ENCODE measurements at places on chromosomes 5 and 9.

DNA sequence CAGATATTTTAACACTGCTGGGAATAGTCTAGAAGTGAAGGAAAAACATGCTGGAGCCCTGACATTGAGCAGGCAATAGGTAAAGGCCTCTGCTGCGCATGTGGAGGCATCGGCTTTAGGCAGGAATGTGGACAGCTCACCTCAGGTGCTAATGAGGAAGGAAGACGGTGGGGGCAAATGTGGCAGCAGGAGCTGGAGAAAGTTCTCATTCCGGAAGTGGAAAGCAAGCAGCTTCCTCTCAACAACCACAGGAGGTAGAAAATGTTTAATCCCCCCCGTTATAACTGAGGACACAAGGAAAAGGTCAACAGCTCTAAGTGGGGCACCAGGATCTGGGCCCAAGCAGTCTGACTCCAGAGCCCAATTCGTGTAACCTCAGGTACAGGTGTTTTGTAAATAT lies 7.6 kb upstream of the RPS14 start:
- DNase-seq: no peak

GRCh38 chr5:106140101-106140500 lies 1530.6 kb downstream of the EFNA5 start:
- DNase-seq: no peak

DNA sequence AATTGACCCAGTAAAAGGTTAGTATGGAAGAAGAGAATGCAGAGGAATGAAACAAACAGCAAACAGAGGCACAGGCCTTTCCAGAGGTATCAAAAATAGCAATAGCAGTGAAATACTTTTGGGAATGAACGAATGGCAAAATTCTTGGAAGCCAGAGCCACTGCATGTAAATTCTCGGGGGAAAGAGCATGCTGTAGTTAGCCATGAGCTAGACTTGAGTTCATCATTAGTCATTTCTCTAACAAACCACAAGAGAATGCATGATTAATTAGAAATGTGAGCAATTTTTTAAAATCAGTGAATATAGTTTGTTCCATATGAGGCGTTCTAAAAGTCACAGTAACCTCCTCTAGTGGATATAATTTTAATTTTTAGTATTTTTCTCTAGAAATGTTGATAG lies 170.3 kb upstream of the PRR16 start:
- peak; percentile 2 for DNase-seq

DNA sequence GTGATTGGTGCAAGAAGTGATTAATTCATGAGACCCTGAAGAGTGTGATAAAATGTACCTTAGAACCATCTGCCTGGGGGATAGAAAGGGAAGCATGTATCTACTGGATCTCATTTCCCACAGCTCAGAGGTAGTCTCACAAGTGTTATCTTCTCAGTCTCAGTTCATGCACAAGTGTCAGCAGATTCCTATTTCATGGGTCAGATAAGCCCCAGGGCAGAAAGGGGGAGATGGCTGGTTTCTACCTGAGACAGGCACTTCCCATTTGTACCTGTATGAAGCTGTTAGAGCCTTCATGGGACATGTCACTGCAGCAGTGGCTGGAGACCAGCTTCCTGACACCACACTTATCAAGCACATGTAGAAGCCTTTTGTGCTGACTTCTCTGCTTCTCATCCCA lies 45.6 kb upstream of the SMIM15 start:
- DNase-seq: no peak

DNA sequence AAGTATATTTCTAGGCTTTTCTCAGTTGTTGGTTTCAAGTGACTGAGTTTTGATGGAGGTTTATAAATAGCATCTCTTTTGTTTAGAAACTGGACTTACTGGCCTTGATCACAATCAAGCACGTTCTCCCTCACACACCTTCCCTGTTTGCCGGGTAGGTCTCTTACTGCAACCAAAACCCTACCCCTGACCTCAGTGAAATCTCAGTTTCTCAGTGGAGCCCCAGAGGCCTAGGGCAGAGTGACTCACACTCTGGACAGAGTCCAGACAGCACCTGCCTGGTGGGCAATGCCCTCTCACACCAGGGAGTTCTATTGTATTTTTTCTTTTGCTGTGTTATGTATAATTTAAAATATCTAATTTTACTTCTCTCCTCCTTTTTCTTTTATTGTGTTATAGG lies 48.4 kb upstream of the EPB41L4B start:
- no peak for DNase-seq

DNA sequence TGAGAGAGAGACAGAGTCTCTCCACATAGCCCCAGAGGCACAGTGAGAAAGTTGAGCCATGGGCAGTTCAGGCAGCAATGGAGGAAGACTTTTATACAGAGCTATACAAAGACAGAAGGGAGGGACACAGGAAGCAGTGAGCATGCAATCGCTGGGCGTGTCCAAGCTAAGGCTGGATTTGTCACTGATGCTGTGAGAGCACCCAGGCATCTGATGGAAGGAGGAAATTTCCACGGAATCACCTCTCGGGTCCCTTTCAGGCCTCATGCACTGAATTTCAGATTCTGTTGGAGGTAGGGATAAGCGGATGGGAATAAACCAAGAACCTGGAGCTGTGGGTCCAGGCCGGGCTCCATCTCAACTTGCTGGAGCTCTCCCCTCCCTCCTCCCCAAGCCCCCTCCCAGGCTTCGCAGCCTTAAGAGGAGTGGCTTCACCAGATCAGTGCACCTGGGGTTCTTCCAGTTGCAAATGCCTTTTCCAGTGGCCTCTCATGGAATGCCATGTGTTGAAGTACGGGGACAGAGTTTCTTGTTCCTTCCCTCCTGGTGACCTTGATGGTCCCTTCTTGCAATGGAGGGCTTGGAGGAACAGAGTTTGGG lies 114.8 kb upstream of the ALDH1B1 start:
- DNase-seq: no peak

DNA sequence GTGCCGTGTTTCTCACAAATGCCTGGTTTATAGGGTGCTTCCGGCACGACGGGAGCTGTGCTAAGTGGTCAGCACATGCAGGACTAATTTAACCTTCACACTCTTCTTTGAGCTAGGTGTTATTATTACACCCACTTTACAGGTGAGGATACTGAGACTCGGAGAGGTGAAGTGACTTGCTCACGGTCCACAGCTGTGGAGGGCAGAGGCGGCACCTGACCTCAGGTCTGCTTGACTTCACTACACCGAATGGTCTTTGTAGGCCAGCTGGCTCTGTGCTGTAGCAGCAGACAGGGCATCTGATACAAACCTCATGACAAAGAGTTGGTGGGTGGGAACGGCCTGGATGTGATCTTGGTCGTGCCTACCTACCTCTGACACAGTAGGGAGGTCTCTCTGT lies 102.0 kb upstream of the BOD1 start:
- DNase-seq: no peak

GRCh38 chr9:82128011-82128696 lies 139.6 kb downstream of the SPATA31D1 start:
- no peak for DNase-seq

DNA sequence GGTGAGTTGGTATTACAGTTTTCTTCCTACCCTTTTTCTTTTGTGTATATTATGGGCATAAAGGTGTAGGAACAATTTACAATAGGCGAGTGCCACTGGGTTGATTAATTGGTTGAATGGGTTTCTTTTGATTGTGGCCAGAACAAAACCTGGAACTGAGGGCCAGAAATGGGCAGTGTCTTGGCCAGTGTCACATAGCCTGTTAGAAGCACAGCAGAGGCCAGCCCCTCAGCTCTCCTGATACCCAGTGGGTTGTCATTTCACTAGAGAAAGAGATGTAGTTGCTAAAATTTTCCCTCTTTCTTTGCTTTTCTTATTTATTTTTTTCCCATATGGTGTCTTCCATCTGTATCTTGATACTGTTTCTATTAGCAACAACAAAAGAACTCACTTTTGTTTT lies 38.8 kb upstream of the SEMA6A start:
- DNase-seq: no peak

DNA sequence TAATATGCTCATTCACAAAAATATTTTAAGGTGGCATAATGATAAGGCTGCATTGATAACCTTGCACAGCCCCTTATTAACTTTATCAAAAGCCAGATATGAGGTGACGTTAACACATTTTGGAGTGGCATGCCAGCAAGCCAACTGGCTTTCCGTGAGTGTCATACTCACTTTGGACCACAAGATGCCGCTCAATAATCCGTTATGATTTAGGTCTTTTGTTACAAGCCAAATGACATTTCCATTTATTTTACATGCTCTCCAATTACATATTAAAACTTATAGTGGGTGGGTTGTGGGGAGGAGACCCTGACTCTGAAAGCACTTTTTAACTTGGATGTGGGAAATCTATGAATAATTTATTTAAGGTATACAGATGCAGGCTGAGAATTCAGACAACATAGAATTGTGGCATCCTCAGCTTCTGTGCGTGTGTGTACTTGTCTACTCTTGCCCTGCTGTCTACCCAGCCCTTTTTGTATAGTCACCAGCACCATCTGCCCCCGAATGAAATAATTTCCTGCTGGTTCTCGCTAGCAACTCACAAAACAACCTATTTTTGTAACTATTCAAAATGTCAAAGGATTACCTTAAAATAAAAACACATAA lies 305.1 kb downstream of the PSAT1 start:
- DNase-seq: peak; percentile 74
